ENCODE measurements at places on chromosomes 12 and 14.
A peak's percentile ranks its signal among the peaks of the same experiment; 100 is the strongest.

- DNase-seq = no peak
Measured at GRCh38 chr12:1808036-1808797, 12.1 kb upstream of the LRTM2 start.

DNA sequence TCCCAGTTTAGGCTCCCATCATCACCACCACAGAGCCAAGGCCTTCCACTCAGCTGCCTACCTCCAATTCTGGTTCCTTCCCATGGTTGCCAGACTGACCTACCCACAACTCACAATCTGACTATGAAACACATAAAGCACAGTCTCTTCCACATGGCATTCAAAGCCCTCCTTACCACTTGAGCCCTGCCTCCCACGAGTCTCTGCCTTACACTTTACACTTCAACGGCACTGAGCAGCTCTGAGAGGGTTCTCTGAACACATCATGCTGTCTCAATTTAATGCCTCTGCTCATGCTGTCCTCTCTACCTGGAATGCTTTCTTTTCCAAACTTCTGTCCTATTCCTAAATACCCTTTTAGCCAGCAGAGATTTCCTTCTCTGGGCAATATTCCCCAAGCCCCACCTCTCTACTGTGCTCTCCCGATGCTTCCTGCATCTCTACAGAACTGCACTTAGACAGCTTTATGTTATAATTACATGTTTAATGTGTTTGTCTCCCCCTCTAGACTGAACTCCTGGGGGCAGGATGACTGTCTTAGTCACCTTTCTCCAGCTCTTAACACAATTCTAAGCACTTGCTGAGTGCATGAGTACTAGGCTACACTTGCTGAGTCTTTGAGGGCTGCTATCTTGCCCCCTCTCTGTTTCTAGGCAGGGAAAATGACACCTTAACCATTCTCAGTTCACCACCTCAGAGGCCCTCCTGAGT lies 23.5 kb downstream of the FMNL3 start:
- DNase-seq = no peak

DNA sequence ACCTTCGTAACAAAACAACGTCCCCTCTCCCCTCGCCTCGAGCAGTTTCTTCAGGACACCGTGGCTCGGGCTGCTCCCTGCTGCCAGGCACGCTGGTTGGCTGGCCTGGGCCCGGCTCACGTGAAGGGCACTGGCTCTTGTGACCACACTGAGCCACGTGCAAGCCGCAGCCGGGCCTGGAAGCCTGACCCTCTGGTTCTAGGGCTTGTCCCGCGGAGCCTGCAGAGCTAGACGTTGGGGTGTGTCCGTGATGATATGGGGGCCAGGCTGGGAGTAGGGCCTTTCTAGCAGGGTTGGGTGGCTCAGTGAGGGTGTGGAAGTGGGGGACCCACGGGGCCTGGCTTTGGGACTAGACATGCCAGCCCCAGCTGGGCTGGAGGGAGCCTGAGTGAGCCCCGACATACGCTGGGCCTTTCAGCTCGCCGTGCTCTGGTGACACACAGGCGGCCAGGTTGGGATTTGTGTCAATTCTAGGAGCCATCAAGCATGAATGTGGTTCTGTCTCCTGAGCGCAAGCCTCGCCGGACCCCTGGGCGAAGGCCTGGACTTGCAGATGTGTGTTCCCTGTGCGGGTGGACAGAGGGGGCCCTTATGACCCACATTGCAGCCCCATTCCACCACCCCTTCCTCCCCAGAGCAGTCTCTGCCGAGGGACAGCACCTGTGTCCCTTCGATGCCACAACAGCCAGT lies 13.6 kb upstream of the AMN start:
- no peak for DNase-seq

- DNase-seq = no peak
Measured at GRCh38 chr12:94721173-94721572, 70.8 kb upstream of the TMCC3 start.

DNA sequence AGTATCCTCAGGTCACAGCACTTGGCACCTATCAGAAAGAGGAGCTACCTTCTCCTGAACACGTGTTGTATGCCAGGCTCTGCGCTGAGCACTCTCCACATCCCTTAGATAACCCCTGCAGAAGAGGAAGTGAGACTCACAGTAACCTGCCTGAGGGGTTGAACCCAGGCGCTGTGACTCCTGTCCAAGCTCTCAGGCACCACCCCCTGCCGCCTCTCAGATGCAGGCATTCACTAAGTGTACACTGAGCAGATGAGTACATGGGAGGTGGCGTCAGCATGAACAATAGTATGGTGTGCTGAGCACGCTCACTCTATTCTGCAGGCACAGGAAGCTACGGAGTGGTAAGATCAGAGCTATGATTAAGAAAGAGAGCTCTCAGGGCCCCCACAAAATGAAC lies 21.0 kb upstream of the RIC8B start:
- no peak for DNase-seq

DNA sequence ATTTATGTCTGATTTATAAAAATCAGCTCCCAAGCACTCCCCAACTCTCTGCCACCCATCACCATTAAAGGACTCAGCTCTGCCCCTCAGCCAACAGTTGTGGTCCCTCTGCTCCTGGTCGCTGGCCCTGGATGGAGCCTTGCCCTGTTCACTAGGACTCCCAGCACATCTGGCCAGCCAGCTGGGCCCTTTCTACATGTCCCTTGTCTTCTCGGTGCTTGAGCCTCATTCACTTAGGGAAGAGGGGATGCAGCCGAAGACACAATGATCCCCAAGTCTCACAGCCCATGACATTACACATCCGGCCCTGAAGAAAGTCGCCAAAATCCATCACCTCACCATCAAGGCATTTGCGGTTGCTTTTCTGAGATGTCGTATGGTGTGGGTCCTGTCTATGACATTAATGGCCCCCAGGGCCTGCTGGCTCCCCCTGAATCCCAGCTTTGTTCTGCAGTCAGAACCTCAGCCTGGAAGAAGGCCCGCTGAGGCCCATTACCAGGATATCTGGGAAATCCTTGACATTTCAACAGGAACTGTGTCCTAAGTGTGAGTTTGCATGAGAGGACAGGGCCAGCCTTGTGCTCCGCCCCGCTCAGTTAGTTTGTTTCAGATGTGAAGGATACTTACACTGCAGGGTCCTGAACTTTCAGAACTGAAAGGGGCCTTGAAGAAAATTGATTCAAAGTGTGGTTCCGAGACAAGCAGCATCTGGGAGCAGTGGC lies 19.1 kb downstream of the TSPAN11 start:
- no peak for DNase-seq

GRCh38 chr12:105369014-105369413 lies 38.5 kb downstream of the C12orf75 start:
- DNase-seq = no peak

- DNase-seq = no peak
Measured at GRCh38 chr12:112218150-112218549, 92.8 kb downstream of the TRAFD1 start.

GRCh38 chr12:18640321-18640955 lies 97.4 kb downstream of the PLCZ1 start:
- DNase-seq = peak; percentile 42

- DNase-seq = peak; percentile 68
Measured at GRCh38 chr14:104293851-104294627, 155.7 kb downstream of the KIF26A start.

DNA sequence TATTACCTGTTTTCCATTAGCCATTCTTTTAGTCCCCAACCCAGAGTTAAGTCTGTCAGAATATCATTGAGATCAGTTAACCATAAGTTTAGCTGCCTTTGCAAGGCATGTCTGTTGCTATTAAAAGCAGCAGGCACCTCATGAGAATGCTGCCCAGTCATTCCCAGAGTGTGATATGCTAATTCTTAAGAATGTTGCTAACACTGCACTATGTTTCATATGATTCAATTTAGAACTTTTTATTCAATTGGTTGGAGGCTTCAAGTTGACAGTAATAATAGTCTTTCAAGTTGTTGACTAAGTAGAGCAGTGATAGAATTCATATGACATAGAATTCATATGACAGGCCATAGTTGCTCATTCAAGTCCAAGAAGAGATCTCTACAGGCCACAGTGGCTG lies 292.3 kb downstream of the FUT8 start:
- DNase-seq = no peak

DNA sequence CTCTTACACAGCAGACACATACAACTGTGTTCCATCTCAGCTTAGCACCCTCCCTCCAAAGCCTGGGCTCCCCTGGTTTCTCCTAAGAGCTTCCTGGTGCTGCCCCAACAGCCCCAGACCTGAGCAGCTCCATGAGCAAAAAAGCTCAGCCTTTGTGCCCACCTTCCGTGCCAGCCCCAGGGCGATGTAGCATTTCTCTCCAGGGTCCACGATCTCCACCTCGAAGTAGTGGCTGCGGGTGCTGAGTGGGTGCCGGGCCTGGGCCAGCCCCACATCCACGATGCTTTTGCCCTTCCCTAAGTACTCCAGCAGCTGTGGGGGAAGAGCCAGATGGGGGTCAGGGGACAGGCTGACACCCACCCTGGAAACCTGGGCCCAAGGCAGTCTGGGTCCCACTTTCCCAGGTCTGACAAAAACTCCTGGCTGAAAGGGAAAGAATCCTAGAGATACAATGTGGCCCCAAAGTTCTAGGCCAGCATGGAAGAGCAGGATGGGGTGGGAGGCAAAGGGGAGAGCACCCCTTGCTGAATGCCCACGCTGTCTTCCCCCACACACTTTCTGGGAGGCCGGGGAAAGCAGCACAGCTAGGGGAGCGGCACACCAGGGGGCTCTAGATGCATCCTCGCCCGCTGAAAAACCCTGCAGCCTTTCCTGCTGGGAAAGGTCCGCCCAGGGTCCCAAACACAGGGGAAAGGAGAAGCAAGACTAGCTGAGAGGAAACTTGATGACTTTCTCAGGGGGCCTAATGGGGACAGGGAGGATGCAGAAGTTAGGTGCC lies 11.0 kb downstream of the SPRYD3 start:
- DNase-seq = no peak

- DNase-seq = peak; percentile 31
Measured at GRCh38 chr12:70637303-70638085, at the start of gene PTPRB. PTPRB (minus strand) TSS chr12:70637429; CDS start chr12:70637395, 34 bp downstream.

DNA sequence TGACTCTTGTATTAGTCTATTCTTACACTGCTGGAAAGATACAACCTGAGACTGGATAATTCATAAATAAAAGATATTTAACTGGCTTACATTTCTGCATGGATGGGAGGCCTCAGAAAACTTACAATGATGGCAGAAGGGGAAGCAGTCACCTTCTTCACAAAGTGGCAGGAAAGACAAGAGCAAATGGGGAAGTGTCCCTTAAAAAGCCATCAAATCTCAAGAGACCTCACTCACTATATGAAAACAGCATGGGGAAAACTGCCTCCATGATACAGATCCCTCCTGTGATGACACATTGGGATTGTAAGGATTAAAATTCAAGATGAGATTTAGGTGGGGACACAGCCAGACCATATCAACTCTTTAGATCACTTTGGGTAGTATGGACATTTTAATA lies 83.7 kb downstream of the TMTC3 start:
- no peak for DNase-seq

DNA sequence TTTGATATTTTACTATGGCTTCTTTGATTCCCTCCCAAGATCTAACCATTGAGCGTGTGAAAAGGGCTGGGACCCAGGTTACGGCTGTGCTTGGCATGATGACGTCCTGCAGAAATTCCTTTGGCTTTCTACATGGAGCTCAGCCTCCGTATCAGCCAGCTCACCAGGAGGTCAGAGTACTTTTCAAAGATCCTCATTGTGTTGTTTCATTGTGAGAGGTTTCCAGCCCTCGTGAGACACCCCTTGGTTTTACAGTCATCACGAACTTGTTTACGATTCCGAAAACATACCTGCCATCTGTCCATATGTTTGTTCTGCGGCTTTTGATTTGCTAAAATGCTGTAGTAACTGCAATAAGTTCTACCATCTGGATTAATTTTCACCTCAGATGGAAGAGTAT lies 453.1 kb downstream of the TMEM121 start:
- no peak for DNase-seq

GRCh38 chr12:105253866-105254513 lies 18.0 kb upstream of the APPL2 start:
- DNase-seq = no peak

GRCh38 chr12:52364901-52365489 lies 2.3 kb downstream of the KRT85 start:
- no peak for DNase-seq

GRCh38 chr12:46470036-46470627 lies 97.6 kb upstream of the SLC38A2 start:
- no peak for DNase-seq

DNA sequence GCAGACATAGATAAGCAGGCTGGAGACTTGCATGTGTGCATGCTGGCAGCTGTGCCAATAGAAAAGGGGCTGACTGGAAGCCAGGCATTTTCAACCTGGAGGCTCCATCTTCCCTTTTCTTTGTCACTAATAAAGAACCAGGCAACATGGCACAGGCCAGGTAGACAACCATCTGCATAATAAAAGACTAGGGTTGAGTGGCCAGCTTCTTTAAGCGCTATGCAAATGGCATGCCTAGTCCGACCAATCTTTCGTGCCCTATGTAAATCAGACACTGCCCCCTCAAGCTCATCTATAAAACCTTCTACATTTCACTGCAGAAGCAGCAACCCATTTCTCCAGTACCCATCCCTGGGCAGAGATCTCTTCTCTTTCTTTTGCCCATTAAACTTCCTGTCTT lies 4.6 kb upstream of the KLRC1 start:
- DNase-seq = no peak

GRCh38 chr12:90449611-90450010 lies 505.4 kb downstream of the CCER1 start:
- peak; percentile 21 for DNase-seq

DNA sequence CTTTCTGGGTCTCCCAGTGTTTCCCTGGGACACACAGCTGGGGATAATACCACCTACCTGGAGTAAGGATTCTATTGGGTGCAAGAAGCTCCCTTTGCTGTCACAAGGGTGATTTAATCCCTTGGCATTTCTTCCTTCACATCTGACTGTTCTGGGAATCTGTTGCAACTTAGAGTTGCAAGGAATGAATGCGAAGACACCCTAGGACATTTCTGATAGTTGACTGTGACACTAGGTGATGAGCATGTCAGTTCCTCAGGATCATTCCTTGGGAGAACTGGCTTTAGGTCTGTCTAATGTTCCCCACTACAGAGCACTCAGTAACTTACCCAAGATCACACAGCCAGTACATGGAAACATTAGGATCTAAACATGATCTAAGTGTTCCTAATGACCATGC lies 593.6 kb downstream of the NRXN3 start:
- DNase-seq = no peak

DNA sequence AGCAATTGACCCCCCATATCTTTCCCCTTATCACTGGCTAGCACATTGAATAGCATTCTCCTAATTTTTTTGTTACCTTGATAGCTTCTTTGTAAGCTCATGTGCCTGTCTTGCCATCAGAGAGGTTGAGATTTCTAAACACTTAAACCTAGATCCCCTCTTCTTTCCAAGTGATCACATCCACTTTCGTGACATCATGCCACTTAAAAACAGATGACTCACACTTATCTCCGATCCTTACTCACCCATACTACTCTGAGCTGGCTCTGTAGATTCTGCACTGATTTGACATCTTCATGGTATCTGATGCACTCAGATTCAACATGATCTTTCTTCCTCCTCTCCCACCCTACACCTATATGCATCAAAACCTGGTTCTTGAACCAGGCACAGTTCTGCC lies 10.5 kb downstream of the GPR137C start:
- DNase-seq = no peak

DNA sequence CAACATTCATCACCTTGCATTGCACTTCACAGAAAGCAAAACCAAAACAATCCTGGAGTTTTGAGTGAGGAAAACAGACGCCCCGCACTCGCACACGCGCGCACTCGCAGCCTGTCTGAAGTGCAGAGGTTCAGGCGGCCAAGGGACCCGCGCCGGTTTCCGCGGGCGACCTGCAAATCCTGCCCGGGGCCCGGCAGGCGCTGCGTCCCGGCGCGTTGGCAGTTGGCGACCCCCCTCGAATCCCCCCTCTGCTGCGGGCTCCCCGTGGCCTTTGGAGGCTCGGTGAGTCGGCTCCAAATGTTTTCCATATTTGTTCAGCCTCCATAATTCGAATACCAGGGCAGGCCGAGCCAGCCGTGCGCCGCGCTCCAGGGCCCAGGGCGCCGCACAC lies at the start of gene SSPN:
Gene SSPN, plus strand, starts transcription at position 324 of the 391 bp plus-strand sequence. CDS start 100 bp downstream, outside the sequence.
- peak; percentile 88 for DNase-seq

Data from lung (tissue), 17 donors.